ENCODE measurements at places on chromosomes 13 and 19.

DNA sequence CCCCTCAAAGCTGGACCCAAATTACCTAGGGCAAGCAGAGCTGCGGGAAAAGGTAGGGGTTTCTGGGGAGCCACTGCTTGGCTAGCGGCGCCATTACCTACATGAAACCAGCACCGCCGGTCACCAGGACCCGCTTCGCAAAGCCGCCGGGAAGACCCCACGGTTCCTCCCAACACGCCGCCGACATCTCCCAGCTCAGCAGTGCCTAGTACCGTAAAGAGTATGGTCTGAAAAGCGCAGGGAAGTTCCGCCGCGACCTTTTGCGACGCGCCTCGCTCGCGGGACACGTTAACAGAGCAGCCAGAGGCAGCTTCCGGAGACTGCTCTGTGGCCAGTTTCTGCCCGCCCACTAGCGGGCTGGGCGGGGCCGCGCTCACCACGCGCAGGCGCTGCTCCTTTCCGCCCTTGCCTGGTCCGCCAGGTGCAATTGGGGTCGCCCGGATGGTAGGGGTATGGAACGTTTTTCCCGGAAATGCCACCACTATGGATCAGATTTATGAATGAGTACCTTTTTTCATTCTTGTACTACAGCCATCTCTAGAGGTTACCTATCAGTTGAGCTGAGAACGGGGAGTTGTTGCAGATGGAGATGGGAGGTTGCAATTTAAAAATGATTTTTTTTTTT is at the start of gene TGDS:
Gene TGDS (minus strand): TSS at position 203 of the 625 bp plus-strand sequence. CDS start 16 bp downstream, at position 187.
- peak; percentile 96 for DNase-seq

DNA sequence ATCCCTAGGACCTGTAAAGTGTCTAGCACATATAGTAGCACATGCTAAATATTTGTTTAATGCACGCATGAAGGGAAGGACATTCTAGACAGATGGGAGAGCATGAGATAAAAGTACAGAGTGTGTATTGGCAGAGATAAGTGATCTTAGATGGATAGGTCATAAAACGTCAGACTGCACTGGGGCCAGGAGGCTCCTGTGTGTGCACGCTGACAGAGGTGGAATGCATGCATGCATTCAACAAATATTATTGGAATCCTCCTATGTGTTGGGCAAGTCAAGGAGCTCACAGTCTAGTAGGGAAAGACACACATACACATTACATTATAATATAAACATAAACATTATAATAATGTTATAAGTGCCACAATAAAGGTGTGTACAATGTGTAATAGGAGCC is 73.3 kb downstream of the FGF9 start:
- DNase-seq = no peak

- DNase-seq = peak; percentile 52
Observed at GRCh38 chr19:1672038-1672768, 19.8 kb upstream of the TCF3 start.

DNA sequence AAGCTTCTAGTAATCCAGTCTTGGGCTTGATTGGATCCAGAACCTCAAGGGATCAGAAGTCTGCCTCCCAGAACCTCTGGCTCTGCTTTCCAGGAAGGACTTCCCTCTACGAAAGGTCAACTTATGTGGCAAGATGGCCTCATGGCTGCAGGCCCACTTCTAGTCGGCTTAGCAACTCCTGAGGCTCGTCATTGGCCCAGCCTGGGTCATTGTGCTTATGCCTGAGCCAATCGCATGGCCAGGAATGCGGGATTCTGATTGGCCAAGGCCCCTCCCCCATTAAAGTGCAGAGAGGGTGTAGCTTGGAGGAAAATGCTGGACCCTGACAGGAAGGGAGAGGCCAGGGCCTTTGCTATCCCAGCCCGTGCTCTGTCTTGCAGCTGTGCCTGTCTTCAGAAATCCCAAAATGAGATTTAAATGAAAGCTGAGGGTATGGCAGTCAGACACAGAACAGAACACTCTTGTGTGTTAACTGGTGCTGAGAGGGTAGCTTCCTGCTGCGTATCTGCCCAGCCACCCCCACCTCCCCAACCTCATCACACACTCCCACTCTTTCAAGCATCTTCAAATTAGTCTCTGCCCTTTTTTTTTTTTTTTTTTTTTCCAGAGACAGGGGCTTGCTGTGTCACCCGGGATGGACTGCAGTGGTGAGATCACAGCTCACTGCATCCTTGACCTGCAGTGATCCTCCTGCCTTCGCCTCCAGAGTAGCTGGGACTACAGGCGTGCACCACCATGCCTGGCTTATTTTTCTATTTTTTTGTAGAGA is 5.5 kb upstream of the CCNE1 start:
- DNase-seq = peak; percentile 63

- no peak for DNase-seq
Observed at GRCh38 chr13:73038064-73038463, 20.7 kb upstream of the KLF5 start.

- DNase-seq = no peak
Observed at GRCh38 chr19:38453596-38453995, 20.1 kb downstream of the RYR1 start.

- DNase-seq = no peak
Observed at GRCh38 chr13:37289212-37289935, 183.9 kb upstream of the CSNK1A1L start.

GRCh38 chr19:29813642-29814041 is 1.9 kb downstream of the CCNE1 start:
- peak; percentile 33 for DNase-seq

All from OCI-M1 (cell line).